ENCODE measurements at places on chromosomes 16 and 17.

DNA sequence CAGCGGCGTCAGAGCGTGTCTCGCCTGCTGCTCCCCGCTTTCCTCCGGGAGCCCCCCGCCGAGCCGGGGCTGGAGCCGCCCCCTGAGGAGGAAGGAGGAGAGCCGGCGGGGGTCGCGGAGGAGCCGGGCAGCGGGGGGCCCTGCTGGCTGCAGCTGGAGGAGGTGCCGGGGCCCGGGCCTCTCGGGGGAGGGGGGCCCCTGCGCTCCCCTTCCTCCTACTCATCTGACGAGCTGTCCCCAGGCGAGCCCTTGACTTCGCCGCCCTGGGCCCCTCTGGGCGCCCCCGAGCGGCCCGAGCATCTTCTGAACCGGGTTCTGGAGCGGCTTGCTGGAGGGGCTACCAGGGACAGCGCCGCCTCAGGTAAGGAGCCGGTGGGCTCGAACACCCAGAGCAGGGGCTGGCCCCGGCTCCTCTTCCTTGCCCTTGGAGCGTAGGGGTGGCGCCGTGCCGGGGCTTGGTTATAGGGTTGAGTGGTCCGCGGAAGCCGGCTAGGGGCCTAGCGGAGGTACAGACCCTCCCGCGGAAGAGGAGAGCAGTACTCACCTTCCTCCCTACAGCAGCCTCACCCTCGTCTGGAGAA is 841 bp downstream of the RAPGEFL1 start:
- no peak for DNase-seq

- DNase-seq, result no peak
Measured at GRCh38 chr16:56387396-56387795, 37.9 kb downstream of the AMFR start.

DNA sequence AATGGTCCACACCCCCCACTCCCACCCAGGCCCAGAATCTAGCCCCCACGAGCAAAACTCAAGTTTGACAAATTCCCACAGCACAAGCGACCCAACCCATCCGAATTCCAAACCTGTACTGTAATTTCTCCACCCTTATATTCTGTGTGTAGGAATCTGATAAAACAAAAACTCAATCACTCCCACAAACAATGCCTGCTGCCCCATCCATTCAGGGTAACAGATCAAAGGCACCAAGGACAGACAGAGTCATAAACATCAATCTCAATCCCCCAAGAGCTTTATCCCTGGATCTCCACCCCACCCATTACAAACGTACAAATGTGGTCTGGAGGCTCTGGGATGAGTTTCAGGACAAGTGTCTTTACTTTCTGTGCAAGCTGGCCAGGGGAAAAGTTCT is 157.8 kb downstream of the AXIN2 start:
- DNase-seq, result no peak

GRCh38 chr17:62739645-62740388 is 68.3 kb downstream of the MARCHF10 start:
- DNase-seq, result no peak

GRCh38 chr17:77435272-77436057 is 294.7 kb downstream of the SEC14L1 start:
- DNase-seq, result no peak

DNA sequence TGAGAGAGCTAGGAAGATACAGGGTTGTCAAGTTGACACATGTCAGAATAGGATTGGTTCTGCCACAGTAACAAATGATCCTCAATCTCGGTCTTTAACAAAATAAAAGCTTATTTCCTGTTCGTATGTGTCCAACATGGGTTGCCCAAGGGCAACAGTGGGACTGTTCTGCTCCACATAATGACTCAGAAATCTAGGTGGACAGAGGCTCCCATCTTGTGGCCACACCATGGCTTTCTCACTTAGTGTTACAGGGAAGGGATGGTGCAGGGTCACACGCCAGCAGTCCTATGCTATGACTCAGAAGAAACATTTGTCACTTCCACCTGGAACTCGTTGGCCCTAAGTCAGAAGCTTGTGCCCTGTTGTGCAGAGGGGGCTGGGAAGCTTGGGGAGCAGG is 364.9 kb downstream of the SNX29 start:
- DNase-seq, result no peak

GRCh38 chr16:49619811-49620157 is 236.1 kb downstream of the ZNF423 start:
- DNase-seq, result no peak

DNA sequence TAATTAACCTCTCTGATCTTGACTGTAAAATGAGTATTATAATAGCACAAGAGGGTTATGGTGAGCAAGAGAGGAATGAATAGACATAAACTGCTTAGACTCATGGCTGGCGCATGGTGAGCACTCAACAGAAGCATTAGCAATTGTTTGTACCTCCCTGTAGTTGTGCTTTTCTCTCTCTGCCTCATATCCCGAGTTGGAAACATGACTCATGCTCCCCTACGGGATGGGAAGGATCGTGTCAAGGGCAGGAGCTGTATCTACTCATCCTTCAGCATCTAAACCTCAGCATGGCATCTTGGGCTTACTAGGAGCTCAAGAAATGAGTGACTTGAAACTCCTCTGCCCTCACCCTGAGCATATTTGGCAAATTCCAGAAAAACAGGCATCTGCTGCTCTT is 299.6 kb downstream of the MAP2K4 start:
- DNase-seq, result no peak

DNA sequence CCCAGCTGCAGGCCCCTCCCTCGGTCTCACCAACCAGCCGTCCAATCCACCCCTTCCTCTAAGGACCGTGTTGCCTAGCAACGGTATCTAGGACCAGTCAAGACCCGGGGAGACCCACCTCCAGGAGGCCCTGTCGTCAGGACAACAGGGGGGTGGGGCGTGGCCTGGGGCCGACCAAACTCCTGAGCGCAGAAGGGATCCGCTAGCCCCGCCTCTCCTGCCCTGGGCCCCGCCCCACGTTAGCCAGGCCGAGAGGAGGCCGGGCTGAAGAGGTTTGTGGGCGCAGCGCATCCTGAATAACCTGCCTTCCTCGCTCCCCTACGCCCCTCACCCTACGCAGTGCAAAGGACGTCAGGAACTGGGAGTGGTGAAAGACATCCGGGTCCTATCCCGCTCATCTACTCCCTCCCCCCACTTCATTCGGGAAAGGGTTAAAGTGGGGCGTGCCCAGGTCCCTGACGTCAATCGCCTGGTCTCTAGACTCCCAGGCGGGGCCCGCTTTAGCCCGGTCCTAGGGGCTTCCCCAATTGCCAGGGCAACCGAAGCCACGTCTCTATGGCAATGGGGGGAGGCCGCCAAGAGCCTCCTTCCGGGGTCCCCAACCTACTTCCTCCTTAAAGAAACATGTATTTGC is 14.7 kb downstream of the DLG4 start:
- DNase-seq, result peak; percentile 76

DNA sequence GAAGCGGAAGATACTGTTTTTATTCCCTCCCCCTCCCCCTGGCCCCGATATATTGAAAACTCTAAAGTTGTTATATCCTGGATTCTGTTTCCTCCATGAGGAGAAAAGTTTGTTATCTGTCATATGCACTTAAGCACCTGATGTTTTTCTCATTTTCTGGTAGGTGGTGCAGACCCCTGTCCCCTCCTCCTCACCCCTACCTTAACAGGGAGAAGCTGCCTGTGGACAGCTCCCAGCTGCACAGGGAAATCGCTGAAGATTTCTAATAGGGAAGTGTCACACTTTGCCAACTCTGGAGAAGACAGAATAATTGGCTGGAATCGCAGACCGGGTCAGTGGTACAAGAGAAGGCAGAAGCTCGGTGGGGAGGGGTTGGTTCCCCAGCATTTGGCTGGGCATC is 45.3 kb upstream of the TOB1 start:
- DNase-seq, result no peak

DNA sequence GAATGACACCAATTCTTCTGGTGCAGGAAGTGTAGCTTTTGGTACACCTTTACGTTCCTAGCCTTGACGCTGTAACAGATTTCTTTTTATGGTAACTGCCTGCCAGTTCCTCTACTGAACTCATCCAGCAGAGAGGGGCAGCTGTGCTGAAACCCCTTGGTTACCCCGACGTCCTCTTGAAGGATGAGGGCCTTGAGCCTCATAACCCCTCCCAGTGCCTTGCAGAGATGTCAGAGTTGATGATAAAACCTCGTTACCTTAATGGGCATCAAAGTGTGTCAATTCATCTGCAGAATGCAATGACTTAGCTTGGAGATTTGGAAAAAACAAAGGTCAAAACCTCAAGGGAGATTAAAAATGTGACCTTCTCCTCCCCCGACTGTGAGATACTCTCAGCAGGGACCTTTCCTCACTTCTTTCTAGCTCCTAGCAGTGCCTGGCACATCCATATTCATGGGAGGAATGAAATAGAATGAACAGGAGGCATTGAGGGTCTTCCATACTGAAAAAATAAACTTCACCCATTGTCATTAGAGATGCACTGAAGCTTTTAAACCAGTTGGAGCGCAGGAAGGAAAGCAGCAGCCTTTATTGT is 69.2 kb downstream of the SDR42E1 start:
- no peak for DNase-seq

- DNase-seq, result no peak
Measured at GRCh38 chr17:73480740-73481139, 163.5 kb downstream of the SDK2 start.

GRCh38 chr17:37518826-37519225 is 29.1 kb downstream of the DUSP14 start:
- no peak for DNase-seq

DNA sequence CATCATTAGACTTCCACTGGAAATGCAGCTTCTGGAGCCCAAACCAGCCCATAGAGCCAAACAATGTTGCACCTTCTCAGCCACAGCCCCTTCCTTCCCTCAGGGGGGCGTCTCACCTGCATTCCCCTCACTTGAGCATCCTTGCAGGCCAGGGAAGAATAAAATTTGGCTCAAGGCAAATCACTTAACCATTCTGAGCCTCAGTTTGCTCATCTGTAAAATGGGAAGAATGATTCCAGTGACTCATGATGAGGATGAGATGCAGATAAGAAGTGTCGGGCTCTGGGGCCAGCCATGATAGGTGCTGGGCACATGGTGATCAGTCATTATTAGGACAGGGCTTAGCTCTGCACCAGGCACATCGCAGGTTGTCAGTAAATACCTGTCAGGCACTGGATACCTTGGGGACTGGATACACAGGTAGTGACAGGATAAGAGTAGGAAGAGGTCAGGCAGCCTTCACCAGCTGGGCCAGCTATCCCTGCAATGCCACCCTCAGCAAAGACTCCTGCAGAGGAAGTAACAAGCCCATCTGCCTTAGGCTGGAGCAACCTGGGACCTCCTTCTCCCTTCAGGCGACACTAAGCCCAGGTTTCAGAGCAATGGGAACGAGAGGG is 208.0 kb upstream of the TNRC6C start:
- DNase-seq, result no peak

DNA sequence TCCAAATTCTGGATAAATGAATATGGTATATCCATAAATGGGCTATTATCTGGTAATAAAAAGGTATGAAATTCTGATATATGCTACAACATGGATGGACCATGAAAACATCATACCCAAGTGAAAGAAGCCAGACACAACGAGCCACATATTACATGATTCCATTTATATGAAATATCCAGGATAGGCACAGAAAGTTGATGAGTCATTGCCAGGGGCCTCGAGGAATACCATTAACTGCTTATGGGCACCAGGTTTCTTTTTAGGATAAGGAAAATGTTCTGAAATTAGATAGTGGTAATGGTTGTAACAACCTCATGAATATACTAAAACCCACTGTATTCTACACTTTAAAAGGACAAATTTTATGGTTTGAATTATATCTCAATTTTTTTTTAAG is 123.2 kb downstream of the PITPNC1 start:
- no peak for DNase-seq

- no peak for DNase-seq
Measured at GRCh38 chr16:84686707-84687298, 13.0 kb upstream of the USP10 start.

DNA sequence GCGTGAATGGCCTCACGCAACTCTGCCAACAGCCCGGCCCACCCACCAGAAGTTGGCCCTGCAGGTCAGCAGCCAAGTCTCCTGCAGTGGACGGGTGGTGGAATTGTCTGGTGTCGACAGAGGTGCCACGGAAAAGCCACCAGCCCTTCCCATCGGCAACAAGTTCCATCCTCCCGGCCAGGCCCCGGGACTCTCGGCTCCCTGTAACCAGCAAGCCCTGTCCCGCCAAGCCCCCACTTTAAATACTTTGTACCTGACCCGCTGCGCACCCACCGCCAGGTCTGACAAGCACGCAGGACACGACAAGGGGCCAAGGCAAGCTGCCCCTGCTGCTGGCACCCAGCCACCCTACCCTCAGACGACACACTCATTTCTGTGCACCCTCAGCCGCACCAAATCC is 100.8 kb downstream of the RBFOX3 start:
- no peak for DNase-seq

DNA sequence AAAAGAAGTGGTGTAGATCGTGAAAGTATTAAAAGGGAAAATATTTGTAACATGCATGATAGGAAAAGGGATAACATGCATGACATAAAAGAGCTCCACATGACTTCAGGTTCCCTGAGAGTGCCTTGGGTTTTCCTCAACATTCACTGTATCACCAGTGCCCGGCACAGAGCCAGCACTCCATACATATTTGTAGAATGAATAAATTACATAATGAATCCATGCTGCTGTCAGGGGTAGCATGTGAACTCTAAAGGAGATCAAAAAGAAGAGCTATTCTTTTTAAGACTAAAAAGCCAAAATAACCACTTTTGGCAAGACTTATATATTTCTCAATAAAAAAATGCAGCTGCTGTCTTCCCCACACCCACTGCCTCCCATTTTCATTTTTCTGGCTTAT is 2.7 kb upstream of the ZNF594 start:
- no peak for DNase-seq
